ENCODE measurements at places on chromosomes 12 and 14.
A peak's percentile ranks its signal among the peaks of the same experiment; 100 is the strongest.

DNA sequence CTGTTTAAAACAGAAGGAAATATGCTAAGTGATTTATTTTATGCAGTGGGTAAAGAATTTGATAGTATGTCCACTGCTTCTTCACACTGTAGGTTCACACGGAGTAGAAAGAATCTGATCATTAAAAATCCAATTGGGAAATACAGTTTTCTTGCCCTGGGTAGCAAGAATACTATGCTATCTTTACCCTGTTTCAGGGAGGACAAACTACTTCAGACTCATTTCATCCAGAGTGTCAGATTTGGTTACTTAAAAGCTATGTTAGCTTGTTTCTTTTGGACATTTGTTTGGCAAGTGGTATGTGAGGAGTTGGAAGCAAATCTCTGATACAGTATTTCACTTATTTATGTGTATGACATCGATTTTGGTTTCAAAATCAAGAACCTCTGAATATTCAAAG, 4.3 kb downstream of the FRS2 start:
- no peak for DNase-seq

DNA sequence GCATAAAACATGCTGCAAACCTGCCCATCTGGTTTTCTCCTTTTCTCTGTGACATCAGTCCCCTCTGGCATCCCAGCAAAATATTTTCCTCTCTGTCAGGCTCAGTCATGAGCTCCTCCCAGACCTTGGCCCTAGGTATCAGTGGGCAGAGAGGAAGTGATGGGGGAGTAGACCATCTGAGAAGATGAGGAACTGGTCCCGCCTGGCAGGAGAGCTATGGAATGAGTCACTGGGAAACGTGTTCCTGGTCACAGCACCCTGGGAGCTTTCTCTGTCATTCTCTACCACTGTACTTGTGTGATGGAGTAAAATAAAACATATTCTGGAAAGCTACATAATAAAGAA, 5.0 kb upstream of the SRSF9 start:
- DNase-seq = no peak

GRCh38 chr12:132450418-132451171, 39.4 kb upstream of the FBRSL1 start:
- DNase-seq = peak; percentile 71

DNA sequence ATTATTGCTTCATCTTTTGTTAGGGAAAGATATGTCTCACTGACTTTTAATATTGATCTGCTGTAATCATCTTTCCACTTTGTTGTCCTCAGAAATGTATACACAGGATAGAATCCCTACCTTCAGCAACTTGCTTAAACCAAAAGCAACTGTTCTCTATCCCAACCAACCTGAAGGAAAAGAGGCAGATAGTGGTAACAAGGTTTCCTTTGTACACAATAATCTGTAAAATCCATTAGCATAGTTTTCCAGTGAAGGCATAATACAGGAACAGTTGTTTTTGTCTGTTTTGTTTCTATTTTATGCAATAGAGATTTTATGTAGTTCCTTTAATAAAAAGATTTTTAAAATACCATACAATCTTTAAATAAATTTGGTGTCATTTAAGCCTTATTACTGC, 170.5 kb downstream of the PIK3C2G start:
- no peak for DNase-seq

- DNase-seq = no peak
Observed at GRCh38 chr12:71797531-71797930, 42.0 kb upstream of the TBC1D15 start.

DNA sequence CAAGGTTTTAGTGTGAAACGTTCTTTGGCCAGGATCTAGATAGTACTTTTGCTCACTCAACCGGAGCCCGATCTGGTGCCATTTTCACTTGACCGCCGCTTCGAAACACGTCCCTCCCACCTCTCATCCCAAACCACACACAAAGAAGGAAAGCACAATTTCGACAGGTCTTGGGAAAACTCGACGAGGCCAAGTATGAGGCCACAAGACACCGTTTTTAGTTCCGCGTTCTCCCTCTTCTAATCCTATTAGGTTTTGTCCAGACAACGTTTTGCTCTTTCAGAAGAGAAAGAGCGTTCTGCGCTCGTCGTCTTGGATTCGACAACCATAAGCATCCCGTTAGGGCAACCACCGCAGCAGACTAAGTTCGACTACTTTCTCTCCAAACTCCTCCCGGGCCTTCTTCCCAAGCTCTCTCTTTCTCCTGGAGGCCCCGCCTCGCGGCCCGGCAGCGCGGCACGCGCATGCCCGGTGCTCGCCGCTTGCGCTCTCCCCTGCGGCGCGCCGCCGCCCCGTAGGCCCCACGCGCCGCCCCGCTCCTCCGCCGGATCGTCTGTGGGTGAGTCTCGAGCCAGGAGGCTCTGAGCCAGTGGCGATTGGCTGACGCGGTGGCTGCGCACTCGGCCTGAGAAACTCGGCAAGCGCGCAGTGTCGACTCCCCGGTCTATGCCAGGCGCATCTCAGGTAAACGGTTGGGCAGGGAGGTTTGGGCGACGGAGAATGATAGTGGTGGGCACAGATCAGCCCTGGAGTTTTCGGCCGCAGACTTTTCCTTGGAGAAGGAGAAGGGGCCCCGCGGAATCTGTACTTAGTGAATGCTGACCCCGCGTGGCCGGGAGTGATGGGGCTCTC, at the start of gene MIPOL1:
TSS of gene MIPOL1 (plus strand) at position 517 of the 852 bp plus-strand sequence. CDS start 49,952 bp downstream, outside the sequence.
- DNase-seq = peak; percentile 89

Data from kidney (tissue), 22 donors.